NCI-H446 treated with DMSO at 0.1 percent for 48 hours (cell line): ENCODE measurements at places on chromosomes 5 and 9.

DNA sequence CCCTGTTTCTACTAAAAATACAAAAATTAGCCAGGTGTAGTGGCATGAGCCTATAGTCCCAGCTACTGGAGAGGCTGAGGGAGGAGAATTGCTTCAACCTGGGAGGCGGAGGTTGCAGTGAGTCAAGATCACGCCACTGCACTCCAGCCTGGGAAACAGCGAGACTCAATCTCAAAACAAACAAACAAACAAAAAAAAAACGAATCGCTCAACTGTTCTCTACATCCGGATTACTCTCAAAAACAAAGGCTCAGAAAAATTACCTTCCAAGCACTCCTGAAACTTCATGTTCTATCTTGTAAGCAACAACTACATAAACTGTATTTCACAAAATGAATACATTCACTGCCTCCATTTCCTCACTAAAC is 14.0 kb downstream of the UBAP2 start:
- no peak for DNase-seq

GRCh38 chr5:73446631-73447529 is 1.7 kb downstream of the FOXD1 start:
- DNase-seq, result no peak

DNA sequence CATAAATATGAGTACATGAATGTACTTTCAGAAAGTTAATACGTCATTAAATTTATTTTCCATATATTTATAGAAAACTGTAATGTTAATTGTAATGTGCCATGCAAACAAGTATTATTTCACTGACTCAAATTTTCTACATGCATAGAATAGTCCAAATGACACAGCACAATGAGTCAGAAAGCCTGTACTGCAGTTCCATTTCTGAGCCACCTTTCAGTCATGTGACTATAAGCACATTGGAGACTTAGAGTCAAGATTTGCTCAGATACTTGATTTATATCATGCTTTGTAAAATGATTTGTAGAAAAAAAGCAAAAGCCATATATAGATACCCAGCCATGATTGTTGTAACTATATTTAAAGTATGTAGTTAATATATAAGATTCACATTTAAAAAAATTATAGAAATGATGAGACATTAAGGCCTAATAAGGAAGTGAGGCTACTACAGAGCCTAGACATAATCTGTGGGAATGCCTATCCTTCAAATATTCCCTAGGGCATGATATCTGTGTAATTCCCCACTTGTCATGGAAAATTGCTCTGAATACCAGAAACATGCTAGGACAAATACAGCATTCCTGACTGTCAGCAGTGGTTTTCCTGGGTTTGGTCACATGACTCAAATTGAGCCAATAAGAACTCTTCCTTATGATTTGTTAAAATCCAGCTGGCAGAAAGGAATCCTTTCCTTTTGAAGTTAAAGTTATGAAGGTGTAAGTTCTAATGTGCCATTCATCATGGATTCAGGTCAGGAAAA is 50.0 kb downstream of the PTPRD start:
- no peak for DNase-seq

GRCh38 chr5:160185626-160186360 is 43.5 kb upstream of the FABP6 start:
- DNase-seq, result no peak

DNA sequence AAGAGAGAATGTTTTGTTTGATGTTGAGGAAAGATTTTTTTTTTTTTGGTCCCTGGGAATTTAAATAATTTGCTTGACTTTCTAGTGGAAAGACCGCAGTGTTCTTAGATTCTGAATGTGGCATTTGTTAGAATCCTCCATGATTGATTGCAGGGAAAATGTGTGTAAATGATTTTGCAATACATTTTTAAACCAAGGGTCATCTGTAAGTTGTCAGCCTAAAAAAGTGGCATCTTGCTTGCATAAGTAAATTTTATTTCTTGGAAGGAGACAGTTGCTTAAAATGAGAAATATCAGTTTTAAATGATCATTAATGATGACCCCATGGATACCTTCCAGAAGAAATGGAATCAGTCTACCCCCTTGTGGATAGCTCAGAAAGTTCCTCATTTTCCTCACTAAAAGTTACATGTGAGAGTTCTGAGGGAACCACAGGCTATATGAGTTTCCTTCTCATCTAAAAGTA is 105.1 kb upstream of the SLC25A48 start:
- DNase-seq, result no peak

DNA sequence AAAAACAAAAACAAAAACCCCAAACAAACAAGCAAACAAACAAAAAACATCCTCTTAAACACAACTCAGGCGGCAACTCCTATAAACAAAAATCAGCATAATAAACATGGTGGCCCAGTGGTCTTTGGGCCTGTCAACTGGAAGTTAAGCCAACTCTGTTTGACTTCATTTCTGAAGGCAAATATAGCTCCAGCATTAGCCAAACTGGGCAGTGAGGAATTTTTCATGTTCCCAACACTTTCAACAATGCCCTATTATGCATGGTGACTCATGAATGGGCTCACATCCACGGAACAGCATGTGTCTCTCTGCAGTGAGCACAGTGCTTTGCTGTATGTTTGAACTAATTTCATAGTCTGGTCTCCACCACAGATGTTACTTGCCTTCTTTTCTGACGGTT is 143.9 kb upstream of the STC2 start:
- peak; percentile 77 for DNase-seq

GRCh38 chr5:19626211-19626610 is 361.8 kb downstream of the CDH18 start:
- no peak for DNase-seq

GRCh38 chr9:115385383-115386122 is 267.6 kb upstream of the TNC start:
- DNase-seq, result no peak

DNA sequence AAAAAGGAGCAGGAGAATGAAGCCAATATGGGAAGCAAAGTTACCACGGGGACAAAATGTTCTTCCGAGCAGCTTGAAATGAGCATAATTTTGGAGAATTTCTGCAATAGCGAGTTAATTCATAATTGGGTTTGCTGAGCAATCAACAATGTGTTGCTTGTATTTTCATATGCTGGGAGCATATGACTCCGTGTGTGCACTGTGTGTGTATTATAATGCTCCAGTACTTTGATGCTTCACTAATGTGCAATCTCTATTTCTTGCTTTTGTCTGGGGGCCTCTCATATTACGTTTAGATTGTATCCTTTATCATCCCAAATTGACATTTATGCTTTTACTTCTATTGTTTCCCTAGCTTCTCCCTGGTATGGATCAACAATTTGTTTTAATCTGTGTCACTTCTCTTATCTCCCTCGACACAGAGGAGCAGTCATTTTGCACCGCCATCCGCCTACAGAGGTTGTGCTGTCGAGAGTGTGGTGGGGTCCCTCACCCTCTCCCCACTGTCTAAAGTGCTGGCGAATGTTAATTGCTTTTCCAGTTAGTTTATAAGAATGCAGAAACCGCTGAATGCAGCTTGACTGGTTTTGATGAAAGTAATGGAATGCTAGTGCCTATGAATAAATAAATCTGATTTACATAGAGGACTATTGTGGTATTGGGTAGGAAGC is 372.5 kb upstream of the WWC1 start:
- DNase-seq, result no peak

GRCh38 chr9:72440378-72440777 is 75.4 kb upstream of the ZFAND5 start:
- DNase-seq, result no peak

DNA sequence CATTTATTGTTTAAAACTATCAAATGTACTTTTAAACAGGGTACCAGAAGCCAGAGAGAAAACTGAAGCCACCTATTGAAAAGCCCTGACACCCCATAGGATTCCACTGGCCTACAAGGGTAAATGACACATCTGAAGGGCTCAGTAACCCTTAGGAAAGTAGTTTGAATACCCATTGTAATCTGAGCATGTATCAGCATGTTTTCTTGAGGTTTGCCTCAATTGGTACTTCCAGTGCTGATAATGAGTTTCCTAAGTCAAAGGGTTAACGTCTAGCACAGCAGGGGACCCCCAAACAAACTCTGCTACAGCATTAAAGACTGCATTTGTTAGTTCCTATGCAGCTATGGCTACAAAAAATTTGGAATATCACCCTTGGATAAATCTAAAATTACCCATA is 657.1 kb downstream of the NR2F1-AS1 start:
- DNase-seq, result no peak

GRCh38 chr5:159768243-159768642 is 148.0 kb upstream of the ADRA1B start:
- DNase-seq, result no peak

GRCh38 chr9:127941062-127941960 is 3.7 kb upstream of the DPM2 start:
- DNase-seq, result no peak
